ENCODE measurements at places on chromosomes 16 and 17.

DNA sequence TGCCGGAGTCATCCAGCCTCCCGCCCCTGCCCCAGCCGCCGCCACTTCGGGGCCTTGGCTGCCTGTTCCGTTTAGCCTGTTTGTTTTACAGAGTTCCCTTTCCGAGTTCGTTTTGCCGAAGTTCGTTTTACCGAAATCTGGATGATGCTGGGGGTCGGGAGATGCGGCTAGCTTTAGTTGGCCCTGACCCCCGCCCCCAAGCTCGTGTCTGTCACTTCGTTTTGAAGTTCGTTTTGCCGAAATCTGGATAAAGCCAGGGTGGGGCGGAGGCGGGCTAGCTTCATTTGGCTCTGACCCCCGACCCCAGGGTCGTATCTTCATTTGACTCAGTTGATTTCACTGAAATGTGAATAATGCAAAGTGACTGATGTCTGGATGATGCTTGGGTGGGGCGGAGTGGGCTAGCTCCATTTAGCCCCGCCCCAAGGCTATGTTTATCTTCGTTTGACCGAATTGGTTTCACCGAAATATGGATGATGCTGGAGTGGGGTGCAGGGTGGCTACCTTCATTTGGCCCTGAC is 591 bp downstream of the PSMD7 start:
- peak overlapping the region; percentile 96 for H3K4me3 ChIP-seq
- no peaks in the 10 kb centered on the region for H3K27me3 ChIP-seq
- peak; percentile 63 for DNase-seq
- H3K27ac ChIP-seq: peak overlapping the region; percentile 98
- H3K4me1 ChIP-seq: peaks cover 29% of the 10 kb centered on the region
- peaks cover 11% of the 10 kb centered on the region for H3K36me3 ChIP-seq

DNA sequence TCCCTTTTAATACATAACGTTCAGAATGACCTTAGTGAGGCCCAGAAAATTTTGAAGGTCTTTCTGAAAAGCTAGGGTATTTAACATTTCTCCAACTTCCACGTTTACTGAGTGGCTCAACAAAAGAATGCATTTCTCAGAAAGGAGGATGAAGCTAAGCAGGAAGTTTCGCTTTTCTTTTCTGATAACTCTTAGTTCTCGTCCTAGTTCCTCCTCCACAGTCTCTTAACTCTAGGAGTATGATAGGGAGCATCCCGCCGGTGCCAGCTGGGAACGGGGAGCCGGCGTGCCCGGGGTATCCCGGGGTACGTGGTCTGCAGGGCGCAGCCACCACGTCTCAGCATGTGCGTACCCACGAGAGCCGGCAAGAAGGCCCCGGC is 363 bp downstream of the KARS1 start:
- no peak for DNase-seq
- H3K36me3 ChIP-seq: peaks cover 22% of the 10 kb centered on the region
- H3K27ac ChIP-seq: peak overlapping the region; percentile 94
- peak overlapping the region; percentile 98 for H3K4me3 ChIP-seq

GRCh38 chr17:69228576-69228975 is at the start of gene ABCA10:
Gene ABCA10 (minus strand): TSS chr17:69228824. CDS start chr17:69225358, 3,466 bp downstream.
- DNase-seq: no peak
- no peak within 1 kb of the TSS for H3K27ac ChIP-seq
- no peaks in the 10 kb centered on the region for H3K27me3 ChIP-seq
- H3K4me3 ChIP-seq: no peak within 1 kb of the TSS
- H3K36me3 ChIP-seq: no peaks in the 10 kb centered on the region

DNA sequence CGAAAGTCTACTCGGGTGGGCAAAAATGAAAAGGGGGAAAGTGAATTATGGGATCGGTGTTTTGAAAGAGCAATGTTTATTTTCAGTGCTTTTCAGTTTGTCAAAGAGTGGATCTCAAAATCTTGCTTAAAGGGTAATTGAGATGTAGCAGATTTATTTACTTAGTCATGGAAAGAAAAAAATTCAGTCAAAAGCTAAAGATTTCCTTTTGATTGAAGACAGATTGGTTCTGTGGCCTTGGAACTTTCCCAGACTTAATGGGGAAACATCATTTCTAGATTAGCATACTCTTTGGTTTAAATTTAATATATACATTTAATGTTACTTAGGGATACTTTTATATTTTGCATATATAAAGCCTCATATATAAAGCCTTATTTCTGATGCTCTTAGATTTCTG is 20.6 kb downstream of the PRKAR1A start:
- H3K4me3 ChIP-seq: no peak overlapping the region
- H3K27ac ChIP-seq: no peak overlapping the region
- DNase-seq: no peak
- no peaks in the 10 kb centered on the region for H3K27me3 ChIP-seq

Data from activated T-cell treated with anti-CD3 and anti-CD28 coated beads, Interleukin-2, amount 50 U/mL, for 72 hours (primary cell).